Type B pancreatic cell (in vitro differentiated cells): ENCODE measurements at places on chromosomes 16 and 17. TPM values are rescaled to one million over a fixed set of nuclear protein-coding genes. Genes with fewer than 3 reads are reported as not detected.
A peak's percentile ranks its signal among the peaks of the same experiment; 100 is the strongest.

GRCh38 chr17:56824503-56824902 lies 9.2 kb downstream of the C17orf67 start:
- no peak for DNase-seq

DNA sequence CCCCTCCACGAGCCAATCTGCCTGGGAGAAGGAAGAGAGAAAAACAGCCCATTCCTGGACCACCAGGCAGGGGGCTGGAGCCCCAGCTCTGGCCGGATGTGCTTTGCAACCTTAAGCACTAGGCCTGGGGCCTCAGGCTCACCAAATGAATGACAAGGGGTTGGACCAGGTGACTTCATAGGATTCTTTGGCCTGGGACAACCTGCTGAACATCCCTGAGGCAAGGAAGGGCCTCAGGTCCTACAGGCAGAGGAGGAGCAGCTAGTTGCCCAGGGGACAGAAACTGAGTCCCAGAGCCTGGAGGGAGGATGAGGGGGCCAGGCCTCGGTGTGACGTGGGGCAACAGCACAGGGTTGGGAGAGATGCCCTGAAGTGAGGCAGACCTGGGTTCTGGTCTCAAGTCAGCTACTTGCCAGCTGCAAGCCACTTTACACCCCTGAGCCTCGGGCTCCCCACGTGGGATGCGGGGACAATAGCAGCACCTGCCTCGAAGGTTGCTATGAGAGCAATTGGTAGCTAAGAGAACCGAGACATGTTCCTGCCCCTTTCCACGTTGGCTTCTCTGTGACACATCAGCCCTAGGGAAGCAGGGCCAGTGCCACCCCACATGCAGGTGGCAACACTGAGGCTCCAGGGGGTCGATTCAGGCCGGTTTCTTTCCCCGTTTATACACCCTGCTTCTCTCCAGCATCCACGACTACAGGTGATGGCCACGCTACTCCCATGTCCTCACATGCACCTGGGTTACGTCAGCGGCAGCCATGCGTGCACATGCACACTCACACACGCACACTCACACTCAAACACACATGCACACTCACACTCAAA lies 42.6 kb downstream of the CFAP20 start:
- no peak for DNase-seq

DNA sequence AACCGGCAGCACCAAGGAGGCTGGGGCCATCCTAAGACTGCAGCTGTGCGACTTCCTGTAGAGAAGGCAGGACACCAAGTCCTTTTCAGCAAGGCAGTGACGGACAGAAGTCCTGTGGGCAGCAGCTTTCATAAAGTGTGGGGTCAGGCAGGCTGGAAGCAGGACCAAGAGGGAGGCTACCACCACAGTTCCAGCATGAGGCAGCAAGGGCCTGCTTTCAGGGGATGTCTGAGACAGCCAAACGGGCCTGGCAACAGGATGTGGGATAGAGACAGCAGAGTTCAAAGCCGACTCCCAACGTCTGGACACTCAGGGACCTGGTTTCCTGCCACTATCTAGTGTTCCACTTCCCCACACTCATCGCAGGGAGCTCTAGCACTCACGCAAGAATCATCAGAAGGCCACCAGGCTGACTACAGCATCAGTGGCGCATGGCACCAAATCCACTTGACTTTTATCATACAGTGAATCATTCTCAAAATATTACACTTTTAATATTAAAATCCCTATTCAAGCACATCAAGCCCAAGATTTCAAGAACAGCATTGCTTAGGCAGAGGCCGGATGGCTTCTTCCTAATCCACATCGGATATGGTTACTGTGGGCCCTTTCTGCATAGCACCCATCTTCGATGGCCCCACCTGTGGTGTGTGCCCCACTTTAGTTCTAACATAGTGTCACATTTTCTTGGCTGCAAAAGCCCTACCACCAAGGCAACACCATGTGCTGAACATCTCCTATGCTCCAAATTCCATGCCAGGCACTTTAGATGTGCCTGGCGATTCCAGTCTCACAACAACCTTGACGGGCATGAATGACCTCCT lies 5.2 kb downstream of the USP7 start:
- no peak for DNase-seq

- no peak for DNase-seq
Observed at GRCh38 chr16:53057658-53058057, 2.9 kb downstream of the CHD9 start.

DNA sequence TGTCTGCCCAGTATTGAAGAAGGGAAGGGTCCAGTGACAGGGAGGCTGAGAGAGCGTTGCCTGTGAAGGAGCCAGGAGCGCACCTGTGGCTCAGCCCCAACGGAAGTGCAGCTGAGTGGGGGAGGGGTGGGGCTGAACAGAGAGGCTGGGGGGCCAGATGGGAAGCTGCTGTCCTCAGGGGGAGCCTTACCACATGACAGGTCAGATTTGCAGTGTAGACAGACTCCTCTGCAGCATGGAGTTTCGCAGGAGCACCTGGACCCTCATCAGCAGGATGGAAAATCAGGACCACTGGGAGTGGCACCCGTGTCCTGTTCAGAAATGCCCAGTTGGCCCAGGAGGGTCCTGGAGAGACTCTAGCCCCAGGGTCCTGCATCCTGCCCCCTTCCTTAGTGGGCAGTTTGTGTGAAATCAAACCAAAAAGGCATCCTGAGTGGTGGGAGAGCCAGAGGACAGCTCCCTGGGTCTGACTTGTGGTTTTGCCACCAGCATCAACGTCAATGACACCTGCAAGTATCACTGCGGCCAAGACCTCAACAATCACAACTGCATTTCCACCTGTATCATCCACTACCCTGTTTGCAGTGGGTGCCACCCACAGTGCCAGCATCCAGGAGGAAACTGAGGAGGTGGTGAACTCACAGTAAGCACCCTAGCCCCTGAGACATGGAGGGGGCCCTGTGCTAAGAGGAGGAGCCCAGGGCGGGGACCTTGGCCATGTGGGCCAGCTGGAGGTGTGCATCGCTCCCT lies 7.8 kb downstream of the CD300A start:
- no peak for DNase-seq

- DNase-seq = no peak
Observed at GRCh38 chr17:67121316-67121891, 77.0 kb downstream of the CACNG1 start.

DNA sequence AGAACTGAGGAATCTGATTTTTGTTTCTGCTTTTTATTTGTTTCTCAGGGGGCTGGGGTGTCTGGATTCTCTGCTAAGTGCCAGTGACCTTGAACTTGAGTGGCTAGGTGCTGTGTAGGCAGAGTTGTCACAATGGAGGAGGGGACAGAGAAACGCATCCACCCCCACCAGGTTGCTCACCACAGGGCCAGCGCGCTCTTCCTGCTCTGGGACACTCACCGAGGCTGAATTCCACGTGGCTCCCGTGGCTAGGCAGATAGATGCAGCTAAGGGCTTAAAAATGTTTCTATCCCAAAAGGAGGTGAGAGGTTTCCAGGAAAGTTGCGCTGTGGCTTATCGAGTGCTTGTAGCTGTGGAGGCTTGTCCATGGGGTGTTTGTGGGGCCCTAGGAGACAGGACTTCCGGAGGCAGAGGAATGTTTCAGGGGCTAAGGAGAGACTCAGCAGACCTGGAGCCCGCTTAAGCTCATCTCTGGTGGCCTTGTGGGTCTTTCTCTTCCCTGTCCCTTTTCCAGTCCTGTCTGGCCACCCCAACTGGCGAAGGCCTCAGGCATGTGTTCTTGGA lies 36.8 kb downstream of the ADCY7 start:
- peak; percentile 49 for DNase-seq

- no peak for DNase-seq
Observed at GRCh38 chr17:64164596-64165285, 34.8 kb upstream of the ERN1 start.

- no peak for DNase-seq
Observed at GRCh38 chr16:14307527-14308367, 236.6 kb downstream of the MRTFB start.

GRCh38 chr16:66326991-66327513 lies 39.4 kb upstream of the CDH5 start:
- no peak for DNase-seq

DNA sequence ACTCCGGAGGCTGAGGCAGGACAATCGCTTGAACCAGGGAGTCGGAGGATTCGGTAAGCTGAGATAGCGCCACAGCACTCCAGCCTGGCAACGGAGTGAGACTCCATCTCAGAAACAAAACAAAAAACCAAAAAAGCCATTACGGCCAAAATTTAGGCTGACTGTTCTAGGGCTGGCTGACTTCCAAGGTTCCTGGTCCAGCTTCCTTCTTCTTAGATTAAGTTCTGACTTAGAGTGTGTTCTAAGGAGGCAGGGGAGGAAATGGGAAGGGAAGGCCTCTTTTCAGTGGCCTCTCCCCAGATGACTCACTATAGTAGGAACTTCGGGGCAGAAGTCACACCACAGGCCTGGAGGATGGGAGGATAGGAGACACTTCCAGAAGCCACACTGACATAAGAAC lies 27.7 kb upstream of the CLEC18B start:
- no peak for DNase-seq

DNA sequence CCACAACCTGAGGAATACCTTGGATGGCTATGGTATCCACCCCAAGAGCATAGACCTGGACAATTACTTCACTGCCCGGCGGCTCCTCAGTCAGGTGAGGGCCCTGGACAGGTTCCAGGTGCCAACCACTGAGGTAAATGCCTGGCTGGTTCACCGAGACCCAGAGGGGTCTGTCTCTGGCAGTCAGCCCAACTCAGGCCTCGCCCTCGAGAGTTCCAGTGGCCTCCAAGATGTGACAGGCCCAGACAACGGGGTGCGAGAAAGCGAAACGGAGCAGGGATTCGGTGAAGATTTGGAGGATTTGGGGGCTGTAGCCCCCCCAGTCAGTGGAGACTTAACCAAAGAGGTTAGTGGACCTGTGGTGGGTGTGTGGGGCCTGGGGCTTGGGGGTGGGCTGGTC lies 3.1 kb downstream of the NFE2L1 start:
- DNase-seq = no peak

GRCh38 chr17:62919388-62919787 lies 46.6 kb upstream of the TANC2 start:
- DNase-seq = no peak

GRCh38 chr16:62872339-62872738 lies 836.1 kb upstream of the CDH8 start:
- DNase-seq = no peak

- no peak for DNase-seq
Observed at GRCh38 chr17:1312261-1312870, 32.9 kb downstream of the TRARG1 start.

DNA sequence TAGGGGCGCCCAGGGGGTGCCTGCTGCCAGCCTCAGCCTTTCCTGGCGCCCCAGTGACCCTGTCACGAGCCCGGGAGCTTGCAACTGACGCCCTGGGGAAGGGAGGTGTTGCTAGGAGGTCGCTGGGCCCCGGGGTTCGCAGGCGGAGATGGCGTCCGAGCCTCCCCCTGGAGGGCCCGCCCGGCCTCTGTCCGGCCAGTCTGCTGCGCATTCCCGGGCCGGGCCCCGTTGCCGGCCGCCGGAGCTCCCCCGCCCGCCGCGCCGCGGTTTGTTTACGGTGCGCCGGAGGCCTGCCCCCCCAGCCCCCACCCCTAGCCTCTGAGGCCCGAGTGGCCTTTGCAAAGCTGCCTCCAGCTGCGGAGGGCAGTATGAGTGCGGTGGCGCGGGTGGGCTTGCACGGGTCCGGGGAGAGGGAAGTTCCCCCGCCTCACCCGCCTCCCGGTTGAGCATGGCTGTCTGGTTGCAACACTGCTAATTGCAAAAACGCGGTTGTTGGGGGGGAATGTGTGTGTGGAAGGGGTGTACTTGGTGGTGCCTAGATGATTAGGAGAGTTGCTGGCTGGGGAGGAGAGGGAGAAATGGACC lies 514 bp downstream of the THRA start:
- no peak for DNase-seq

- DNase-seq = no peak
Observed at GRCh38 chr17:4584917-4585637, 748 bp downstream of the SMTNL2 start.

- DNase-seq = no peak
Observed at GRCh38 chr16:74271872-74272271, 24.7 kb upstream of the PSMD7 start.

DNA sequence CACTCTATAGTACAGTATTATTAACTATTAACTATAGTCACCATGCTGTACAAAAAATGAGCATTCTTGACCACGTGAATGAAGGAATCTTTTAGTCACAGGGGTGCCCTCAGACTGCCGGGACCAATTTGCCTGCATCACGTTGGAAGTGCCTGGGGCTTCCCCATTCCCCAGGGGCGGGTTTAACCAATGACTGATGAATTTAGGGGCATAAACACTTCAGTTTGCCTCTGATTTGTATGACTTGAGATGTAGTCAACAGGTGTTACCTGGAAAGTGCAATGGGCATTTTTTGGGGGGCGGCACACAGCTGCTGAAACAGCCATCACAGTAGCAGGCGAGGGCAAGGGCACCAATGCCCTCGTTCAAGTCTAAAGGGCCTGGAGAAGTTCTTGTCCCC lies 8.7 kb upstream of the PYY start:
- DNase-seq = no peak

- peak; percentile 61 for DNase-seq
Observed at GRCh38 chr17:77690271-77691161, 268.0 kb upstream of the TNRC6C start.

DNA sequence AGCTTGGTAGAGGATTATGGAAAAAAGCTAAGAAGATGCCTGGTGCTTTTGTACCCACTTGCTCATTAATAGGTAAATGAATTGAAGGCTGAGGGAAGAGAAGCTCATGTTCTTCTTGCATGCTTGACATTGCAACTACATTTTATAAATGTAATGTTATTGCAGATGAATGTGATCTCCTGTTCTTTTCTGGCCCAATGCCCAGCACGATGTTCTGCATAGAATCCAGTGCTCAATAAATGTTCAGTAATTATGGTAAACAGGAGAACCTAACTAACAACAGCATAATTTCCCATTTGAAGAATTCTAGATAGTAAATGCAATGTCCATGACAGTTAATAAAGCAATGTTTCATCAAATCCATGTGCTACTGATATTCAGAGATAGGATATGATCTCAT lies 638.2 kb upstream of the SOX9 start:
- no peak for DNase-seq

DNA sequence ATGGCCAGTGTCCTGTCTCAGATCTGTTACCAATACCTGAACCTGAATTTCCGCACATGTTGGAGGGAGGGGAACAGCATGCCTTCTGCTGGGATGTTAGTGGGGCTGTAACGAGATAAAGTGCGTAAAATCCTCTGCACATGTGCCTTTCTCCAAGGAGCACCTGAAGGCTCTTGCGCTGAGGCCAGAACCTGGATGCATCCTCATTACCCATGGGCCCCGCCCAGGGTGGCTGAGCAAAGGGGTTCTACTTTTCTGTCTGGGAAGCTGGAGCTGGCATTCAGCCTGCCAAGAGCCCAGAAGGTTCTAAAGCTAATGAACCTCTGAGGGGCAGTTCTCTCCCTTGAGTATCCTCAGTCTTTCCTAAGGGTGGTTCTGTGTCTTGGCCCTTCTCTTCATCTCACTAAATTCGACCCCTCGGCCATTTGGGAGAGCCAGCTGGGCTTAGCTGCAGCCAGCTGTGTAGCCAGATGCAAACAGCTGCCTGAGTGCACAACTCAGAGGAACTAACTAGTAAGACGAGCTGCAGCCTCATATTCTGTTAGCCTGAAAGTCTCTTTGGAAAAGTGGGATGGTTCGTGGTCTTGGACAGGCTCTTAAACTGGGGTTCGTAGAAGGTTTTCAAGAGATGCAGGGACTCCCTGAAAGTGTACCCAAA lies 2.5 kb downstream of the ITGA3 start:
- DNase-seq = no peak

The MYL4 gene
- 2.4 and 5.1 TPM in 2 replicates for total RNA-seq

The RTN4RL1 gene
- 1.7 and 1.9 TPM in 2 replicates for total RNA-seq

The P3H4 gene
- 24.7 and 50.5 TPM in 2 replicates for total RNA-seq

The GAS7 gene
- total RNA-seq = 5.9 and 19.5 TPM in 2 replicates

The CEP295NL gene
- total RNA-seq = 3.8 and 4.4 TPM in 2 replicates

The HSD17B1 gene
- total RNA-seq = 2.2 and 2.7 TPM in 2 replicates

The MGAT5B gene
- total RNA-seq = 3.0 and 15.9 TPM in 2 replicates

The NAGS gene
- 1.9 and 2.1 TPM in 2 replicates for total RNA-seq

The CASKIN1 gene
- total RNA-seq = 2.7 and 6.3 TPM in 2 replicates

The DCXR gene
- total RNA-seq = 158 and 175 TPM in 2 replicates
